ENCODE measurements at places on chromosomes 2 and 18.

GRCh38 chr2:85151026-85151425 is 17.8 kb downstream of the TCF7L1 start:
- no peak for DNase-seq

- DNase-seq, result no peak
Measured at GRCh38 chr2:199739413-199740110, 111.4 kb downstream of the FTCDNL1 start.

DNA sequence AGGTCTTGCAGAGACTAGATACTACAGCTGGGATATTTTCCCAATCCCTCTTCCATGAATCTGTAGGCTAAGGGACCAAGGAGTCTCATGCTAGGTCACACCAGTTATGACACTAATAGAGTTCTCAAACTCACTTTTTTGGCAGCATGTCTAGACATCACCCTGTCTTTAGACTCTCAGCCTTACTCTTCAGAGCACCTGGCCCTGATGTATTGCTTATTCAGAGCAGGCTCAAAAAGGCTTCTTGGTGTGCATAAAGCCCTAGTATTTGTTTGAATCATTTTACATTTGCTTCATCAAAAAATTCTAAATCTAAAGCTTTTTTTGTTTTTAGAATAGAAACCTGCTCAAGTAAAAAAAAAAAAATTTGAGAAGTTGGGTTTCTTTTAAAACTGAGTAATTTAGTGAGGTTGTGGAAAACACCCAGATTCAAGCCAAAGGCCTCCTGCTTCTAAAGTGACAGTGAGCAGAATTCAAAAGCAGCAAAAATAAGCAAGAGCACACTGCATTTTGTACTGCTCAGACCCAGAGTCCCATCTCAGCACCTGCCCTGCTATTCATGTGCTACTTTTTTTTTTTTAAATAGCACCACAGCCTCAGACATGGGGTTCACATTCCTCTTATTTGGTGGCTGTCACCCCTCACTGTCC is 18.0 kb upstream of the DNAH6 start:
- DNase-seq, result no peak

DNA sequence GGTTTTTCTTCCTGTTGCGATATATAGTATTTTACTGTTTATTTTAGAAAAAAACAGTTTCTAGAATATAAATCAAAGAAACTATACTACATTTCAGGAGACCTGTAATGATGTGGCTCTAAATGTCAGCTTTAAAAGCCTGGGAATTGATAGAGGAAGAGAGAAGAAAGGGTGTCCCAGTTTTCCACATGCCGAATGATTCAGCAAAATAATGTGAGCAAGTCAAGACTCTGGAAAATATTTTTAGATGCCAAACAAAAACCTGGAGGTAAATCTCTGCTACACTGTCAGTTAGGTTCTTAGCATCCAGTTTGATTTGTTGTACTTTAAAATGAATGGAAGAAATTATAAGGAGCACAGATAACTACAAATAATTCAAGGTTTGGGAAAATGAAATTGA is 67.1 kb upstream of the DSG1 start:
- DNase-seq, result no peak

- no peak for DNase-seq
Measured at GRCh38 chr2:173126819-173127218, 51.2 kb downstream of the MAP3K20 start.

DNA sequence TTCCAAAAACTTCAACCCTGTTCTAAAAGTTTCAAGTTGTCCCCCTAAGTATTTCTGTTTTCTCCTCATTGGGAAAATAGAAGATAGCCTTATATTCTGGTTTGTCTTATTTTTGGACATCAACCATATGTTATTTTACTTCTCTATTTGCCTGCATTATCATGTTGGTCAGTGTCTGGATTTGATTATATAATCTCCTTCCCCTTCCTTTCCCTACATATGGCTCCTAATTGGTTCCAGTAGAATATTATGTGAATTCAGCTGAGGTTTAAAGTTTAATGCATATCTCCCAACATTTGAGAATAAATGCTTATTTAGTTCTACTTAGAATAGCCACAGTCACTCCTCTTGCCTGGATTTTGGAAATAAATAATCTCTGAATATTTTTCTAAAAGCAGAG is 66.9 kb downstream of the OXER1 start:
- DNase-seq, result no peak

GRCh38 chr2:30039101-30039500 is 107.7 kb upstream of the YPEL5 start:
- DNase-seq, result no peak

GRCh38 chr2:189610700-189611099 is 30.1 kb upstream of the SLC40A1 start:
- DNase-seq, result no peak

DNA sequence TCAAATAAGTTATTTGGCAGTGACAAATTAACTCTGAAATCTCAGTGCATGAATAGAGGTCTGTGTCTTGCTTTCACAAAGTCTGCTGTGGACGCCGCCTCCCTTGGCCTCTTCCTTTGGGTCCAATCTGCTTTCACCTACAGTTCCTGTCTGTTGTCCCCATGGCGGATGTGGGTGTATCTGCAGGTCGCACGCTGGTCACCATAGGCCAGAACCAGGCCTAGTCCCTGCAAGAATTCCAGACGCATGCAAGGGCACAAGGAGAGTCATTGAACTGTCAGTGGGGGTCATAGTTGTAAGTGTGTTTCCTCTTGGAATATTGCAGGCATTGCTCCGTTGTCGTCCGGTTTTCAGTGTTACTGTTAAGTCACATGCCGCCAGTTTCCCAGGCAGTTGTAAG is 7.4 kb downstream of the SOCS6 start:
- no peak for DNase-seq

- no peak for DNase-seq
Measured at GRCh38 chr18:6639305-6639704, 90.2 kb upstream of the ARHGAP28 start.

GRCh38 chr2:64166212-64166611 is 22.0 kb upstream of the PELI1 start:
- DNase-seq, result no peak

GRCh38 chr2:215917953-215918620 is 95.3 kb downstream of the MREG start:
- no peak for DNase-seq

- DNase-seq, result no peak
Measured at GRCh38 chr2:224126003-224126402, 86.9 kb upstream of the SERPINE2 start.

DNA sequence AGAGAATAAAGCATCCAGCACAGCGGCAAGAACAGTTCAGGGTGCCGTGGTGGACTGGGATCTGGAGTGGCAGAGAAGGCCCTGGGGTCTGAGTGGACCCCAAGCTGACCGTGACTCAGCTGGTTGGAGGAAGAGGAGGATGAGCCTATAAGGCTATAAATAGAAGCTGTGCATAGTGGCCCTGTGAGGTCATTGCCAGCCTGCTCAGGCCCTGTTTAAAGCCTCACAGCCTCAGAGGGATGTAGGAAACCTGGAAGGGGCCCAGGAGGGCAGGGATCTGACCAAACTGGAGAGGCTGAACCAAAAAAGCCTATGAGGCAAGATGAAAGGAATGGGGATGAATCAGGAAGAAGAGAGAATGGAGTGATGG is 11.3 kb upstream of the DES start:
- DNase-seq, result no peak

DNA sequence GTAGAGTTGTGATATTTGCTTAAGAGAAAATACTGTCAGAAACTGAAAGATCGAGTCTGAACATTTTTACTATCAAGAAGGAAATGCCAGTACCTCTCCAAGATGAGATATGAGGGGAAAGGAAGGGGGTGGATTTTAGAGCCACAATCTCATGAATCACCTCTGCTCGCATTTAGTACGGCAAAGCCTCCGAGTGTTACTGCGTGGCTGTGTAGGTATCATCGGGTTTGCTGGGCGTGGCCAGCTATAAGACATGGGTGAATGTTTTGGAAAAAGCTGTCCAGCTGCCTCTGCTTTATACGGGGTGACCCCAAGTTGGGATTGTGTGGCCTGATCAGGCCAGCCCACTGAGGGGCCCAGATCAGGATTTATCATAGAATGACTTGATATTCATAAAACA is 826.4 kb downstream of the SOCS6 start:
- no peak for DNase-seq

GRCh38 chr2:133484106-133484505 is 84.2 kb downstream of the NCKAP5 start:
- no peak for DNase-seq

- DNase-seq, result no peak
Measured at GRCh38 chr2:148900350-148900837, 25.4 kb downstream of the KIF5C start.

- DNase-seq, result no peak
Measured at GRCh38 chr2:198757069-198757468, 700.7 kb downstream of the SATB2 start.

DNA sequence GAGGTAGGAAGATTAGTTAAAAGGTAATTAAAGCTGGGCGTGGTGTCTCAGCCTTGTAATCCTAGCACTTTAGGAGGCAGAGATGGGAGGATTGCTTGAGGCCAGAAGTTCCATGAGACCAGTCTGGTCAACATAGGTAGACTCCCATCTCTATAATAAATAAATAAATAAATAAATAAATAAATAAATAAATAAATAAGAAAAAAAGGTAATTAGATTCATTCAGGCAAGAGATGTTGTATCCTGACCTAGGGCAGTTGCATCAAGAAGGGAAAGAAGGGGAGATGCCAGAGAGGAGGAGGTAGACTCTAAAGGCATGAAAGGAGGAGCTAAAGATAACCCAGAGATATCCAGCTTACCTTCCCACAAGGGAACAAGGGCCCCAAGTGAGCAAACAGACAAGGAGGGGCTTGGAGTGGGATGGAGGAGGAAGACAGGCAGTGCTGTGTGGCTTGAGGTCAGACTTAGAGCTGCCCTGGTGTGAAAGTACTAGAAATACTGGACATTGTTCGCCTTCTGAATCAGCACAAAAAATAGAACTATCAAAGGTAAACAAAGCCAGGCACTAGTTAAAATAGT is 7.4 kb upstream of the RAB1A start:
- no peak for DNase-seq

DNA sequence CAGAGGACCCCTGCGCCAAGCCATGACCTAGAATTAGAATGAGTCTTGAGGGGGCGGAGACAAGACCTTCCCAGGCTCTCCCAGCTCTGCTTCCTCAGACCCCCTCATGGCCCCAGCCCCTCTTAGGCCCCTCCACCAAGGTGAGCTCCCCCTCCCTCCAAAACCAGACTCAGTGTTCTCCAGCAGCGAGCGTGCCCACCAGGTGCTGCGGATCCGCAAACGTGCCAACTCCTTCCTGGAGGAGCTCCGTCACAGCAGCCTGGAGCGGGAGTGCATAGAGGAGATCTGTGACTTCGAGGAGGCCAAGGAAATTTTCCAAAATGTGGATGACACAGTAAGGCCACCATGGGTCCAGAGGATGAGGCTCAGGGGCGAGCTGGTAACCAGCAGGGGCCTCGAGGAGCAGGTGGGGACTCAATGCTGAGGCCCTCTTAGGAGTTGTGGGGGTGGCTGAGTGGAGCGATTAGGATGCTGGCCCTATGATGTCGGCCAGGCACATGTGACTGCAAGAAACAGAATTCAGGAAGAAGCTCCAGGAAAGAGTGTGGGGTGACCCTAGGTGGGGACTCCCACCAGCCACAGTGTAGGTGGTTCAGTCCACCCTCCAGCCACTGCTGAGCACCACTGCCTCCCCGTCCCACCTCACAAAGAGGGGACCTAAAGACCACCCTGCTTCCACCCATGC is 3.0 kb downstream of the PROC start:
- no peak for DNase-seq

- peak; percentile 71 for DNase-seq
Measured at GRCh38 chr2:138078153-138078552, 113.9 kb downstream of the HNMT start.

DNA sequence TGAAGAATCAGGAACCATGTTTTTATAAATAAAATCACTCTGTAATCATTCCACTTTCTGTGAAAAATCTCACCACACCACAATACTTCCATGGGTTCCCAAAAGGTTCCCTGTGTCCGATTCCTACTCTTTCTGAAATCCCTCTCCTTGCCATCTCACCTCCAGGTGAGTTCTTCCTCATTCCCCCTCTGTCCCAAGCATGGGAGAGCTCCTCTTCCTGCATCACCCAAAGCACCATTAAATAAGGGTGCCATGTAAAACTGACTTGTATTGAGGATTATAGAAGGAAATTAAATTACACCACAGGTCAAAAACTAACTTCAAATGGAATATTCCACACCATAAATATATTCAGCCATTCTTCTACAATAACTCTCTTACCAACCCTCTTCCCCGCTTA is 55.8 kb upstream of the ETAA1 start:
- DNase-seq, result no peak

DNA sequence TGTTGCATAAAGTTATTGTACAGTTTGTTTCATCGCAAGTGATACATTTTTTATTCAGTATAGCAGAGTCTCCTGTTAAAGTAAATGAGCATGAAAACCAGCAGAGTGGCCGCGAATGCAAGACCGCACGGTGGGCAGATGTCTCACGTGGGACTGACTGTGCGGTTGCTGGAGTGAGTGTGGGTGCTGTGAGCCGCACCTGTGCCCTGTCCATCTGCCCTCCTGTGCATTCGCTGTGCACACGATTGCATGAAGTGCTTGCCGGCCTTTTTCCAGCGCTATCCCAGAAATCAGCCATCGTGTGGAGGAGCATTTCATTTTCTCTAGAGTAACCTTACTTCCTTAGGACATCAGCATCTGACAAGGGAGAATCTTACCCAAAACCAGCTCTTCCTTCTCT is 118.7 kb downstream of the RNF144A start:
- no peak for DNase-seq

- DNase-seq, result no peak
Measured at GRCh38 chr2:64622443-64623241, 31.1 kb downstream of the SERTAD2 start.

DNA sequence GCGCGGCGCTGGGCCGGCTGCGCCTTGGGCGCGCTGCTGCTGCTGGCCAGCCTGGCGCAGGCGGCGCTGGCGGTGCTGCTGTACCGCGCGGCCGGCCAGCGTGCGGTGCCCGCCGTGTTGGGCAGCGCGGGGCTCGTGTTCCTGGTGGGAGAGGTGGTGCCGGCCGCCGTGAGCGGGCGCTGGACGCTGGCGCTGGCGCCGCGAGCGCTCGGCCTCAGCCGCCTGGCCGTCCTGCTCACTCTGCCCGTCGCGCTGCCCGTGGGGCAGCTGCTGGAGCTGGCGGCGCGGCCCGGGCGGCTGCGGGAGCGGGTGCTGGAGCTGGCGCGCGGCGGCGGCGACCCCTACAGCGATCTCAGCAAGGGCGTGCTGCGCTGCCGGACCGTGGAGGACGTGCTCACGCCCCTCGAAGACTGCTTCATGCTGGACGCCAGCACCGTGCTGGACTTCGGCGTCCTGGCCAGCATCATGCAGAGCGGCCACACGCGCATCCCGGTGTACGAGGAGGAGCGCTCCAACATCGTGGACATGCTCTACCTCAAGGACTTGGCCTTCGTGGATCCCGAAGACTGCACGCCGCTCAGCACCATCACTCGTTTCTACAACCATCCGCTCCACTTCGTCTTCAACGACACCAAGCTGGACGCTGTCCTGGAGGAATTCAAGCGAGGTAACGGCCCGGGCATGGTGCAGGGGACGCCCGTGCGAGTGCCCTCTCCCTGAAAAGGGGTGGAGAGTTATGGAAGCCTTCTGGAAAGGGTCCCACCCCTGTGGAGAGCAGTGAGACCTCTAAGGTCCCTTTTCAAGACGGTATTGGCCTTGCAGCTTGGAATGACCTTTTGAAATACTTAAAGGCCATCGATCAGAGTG is 1.0 kb downstream of the CNNM3 start:
- no peak for DNase-seq
